ENCODE measurements at places on chromosomes 3 and 15.

GRCh38 chr3:26233374-26233773 is 389.2 kb upstream of the LRRC3B start:
- DNase-seq = no peak

DNA sequence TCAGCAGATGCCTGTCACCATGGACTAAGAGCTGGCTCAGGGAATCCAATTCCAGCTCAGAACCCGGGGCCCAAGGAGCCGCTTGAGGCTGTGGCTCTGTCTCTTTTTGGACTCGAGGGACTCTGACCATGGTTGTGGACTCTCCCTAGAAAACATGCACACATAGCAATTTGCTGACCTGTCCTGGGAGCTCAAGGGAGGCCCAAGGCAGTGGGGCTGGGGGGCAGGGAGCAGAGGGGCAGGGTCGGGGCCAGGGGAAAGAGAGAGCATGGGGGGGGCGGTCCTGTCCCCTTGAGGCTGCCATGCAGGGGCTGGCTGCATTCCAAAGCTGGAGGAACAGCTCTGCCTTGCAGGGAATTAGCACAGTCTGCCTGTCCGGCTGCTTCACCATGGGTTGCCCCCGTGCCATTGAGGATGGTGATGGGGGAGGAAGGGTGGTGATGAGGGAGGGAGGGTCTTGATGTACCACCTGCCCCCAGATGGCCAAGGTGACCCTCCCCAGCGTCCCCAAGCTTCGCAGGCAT is 190.1 kb downstream of the GOLGA6L6 start:
- DNase-seq = no peak

DNA sequence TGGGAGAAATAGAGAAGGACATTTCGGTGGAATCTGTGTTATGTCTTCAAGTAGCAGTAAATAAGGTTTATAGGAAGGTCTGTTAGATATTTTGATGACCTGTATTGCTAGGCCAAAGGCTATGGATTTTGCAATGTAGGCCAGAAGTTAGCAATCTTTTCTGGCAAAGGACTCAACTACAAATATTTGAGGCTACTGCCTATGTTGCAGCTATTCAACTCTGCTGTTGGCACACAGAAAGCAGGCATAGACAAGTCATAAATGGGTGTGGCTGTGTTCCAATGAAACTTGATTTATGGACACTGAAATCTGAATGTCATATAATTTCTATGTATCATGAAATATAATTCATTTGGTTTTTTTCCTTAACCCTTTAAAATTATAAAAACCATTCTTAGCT is 438.7 kb upstream of the C2CD4B start:
- DNase-seq = no peak

DNA sequence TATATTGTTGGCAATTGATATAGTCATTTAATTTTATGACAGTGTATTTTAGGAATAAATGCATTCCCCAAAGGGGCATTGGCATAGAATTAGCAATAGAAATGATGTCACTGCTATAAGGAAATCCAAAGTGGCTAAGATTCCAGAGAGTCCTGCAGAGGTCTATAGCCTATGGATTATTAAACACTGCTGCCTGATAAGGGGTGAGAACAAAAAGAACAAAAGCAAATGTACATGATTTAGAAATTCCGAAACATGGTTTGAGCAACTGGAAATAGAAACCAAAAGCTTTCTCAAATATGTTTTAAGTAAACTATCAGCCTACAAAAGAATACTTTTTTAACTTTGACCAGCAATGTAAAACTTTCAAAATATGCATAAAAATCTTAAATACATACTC is 280.1 kb upstream of the RASGRP1 start:
- no peak for DNase-seq

GRCh38 chr3:58693940-58694850 is 27.6 kb upstream of the FAM3D start:
- no peak for DNase-seq

- no peak for DNase-seq
These were observed 19.8 kb downstream of the CMTM7 start for GRCh38 chr3:32411442-32411841.

- no peak for DNase-seq
These were observed 75.4 kb upstream of the PLXNA1 start for GRCh38 chr3:126907557-126907956.

GRCh38 chr15:40241269-40242212 is 2.7 kb downstream of the PAK6 start:
- DNase-seq = no peak

GRCh38 chr3:23804441-23805209 is 1.1 kb upstream of the UBE2E1 start:
- no peak for DNase-seq

- no peak for DNase-seq
These were observed at the start of gene SOX14 for GRCh38 chr3:137764001-137764433. SOX14 (plus strand) TSS chr3:137764315; CDS start chr3:137764785, 470 bp downstream.

GRCh38 chr3:152269056-152269830 is 514 bp downstream of the MBNL1 start:
- DNase-seq = peak; percentile 89

GRCh38 chr3:38004415-38005075 is 14.0 kb downstream of the VILL start:
- DNase-seq = no peak

DNA sequence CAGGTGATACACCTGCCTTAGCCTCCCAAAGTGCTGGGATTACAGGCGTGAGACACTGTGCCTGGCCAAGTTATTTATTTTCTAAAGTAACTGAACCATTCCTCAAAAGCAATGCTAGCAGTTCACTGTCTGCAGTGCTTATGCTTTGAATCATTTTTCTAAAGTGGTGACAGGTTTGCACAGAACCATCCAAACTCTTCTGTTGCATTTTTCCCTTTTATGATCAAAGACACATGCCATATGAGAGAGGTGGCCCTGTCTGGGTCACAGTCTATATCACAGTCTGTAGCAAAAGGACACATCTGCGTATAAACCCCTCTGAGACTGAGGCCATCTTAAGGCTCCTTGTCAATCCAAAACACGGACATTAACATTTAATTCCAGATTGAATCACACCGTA is 17.2 kb downstream of the CDCP1 start:
- DNase-seq = no peak

DNA sequence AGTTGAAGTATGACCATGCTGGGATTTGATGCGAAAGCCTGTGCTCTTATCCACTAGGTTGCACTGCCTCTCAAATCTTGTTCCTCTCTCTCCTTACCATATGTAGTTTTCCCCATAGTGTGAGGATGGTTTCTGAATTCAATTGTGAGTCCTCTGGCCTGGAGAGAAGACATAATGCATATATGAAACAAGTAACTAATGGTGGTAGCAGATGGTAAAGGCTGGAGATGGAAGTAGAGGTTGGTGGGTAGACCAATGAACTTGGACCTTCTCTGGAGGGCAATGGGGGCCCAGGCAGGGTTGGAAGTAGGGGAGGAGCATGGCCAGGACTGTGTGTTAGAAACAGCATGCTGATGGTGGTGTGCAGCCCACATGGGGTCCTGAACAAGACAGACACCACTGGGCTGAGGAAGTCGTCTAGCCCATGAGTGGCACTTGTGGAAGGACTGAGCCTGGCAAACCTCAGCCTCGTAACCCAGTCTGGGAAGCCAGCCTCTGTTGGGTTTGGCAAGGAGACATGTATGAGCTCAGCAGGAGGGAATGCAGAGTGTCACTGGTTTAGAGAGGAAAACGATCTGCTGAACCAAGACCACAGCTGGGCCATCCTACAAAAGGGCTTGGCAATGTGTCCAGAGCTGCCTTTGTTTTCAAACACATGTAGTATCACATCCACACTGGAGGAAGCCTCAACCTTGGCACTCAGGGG is 18.5 kb upstream of the LMCD1 start:
- no peak for DNase-seq

DNA sequence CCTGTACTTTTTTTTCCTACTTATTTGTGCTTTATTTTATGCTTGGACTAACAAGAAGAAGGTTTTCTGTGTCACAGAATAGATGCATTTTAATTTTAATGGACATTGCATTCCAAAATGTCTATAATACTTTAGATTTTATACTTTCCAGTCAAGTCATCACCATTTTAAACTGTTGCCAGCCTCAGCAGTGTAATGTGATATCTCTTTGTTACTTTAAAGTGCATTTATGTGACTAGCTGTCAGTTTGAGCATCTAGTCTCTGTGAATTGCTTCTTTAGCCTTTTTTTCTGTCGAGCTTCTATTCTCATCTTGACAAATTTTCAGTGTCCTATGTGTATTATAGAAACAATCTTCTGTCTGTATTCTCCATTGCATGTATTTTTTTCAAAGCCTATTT is 511.4 kb upstream of the CBLB start:
- no peak for DNase-seq

GRCh38 chr3:31065765-31066164 is 171.3 kb upstream of the GADL1 start:
- no peak for DNase-seq

DNA sequence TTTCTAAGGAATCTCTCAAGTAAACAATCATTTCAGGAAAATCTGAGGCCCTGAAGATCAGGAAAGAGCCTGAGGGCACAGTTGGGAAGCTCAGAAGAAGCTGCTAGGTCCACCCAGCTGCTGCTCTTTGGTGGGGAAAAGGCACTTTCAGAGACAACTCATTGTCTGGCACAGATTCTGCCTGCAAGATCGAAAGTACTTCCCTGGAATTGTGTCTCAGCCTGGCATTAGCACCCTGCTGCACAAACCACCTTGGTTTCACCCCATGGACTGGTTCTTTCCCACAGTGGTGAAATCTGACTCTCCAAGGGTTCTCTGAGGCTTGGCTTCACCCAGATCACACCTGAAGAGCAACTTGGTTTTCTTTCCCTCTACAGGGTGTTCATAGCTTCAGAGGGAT is 18.7 kb downstream of the THRB start:
- no peak for DNase-seq

DNA sequence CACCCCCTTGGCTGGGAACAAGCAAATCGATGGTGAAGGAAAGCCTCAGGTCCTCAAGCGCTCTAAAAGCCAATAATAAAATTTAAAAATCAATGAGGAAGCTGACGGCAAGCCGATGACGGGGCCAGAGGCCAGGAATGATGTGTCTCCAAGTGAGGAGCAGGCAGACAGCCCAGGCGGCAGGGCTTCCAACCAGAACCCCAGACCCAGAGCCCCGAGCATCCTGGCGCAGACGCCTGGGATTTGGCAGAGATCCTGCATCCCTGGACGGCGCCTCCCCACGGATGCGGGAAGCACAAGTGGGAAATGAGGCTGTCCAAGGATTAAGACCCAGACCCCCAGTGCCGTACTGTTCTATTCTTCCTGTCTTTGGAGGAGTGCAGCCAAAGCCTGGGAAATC is 123.0 kb upstream of the PROK2 start:
- no peak for DNase-seq

- DNase-seq = no peak
These were observed 48.1 kb downstream of the ALCAM start for GRCh38 chr3:105414841-105415240.

DNA sequence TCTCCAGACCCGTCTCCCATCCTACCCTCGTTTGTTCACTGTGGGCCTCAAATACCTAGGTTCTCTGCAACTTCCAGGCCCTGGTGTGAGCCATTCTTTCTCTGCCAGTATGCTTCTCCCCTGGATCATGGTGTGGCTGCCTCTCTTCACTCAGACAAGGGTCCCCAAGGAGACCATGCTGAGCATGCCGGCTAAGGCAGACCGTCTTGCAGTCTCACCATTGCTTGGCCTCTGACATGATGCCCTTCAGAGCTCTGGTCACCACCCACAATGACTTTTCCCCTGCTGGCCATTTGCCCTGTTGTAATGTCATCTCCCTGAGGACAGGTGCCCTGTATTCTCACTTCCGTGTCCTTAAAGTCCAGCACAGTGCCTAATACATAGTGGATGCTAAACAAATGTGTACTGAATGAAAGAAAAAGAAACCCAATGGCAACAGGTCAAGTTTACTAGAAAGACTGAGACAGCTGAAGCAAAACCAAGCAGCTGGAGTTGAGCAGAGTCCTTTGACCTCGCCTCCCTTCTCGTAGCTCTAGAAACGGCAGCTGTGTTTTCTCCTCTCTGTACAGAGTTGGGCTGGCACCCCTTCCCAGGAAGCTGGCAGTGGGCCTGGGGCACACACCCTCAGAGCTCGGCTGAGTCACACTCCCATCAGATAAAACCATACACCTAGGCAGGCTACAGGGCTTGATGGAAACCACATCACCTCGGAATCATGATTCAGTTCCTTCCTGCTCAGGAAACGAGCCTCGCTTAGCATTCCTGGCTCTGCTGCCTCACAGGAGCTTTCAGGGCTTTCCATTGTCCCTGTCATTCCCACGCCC is 8.6 kb downstream of the TLR9 start:
- DNase-seq = no peak

DNA sequence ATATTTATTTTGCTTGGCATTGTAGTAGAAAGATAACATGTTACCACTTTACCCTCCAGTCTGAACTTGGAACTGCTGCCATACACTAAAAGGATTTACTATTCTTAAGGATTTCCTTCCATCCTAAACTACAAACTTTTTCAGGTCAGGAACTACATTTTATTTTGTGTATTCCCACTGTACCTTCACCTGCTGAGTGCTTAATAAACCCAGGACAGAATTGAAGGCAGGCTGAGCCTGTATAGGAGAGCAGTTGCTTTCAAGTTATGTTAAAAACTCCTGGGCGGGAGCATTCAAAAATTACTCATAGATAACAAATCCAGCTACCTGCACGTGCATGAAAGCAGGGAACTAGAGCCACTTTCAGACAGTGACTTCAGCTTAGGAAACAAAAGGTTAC is 58.3 kb downstream of the CACNA1D start:
- no peak for DNase-seq

DNA sequence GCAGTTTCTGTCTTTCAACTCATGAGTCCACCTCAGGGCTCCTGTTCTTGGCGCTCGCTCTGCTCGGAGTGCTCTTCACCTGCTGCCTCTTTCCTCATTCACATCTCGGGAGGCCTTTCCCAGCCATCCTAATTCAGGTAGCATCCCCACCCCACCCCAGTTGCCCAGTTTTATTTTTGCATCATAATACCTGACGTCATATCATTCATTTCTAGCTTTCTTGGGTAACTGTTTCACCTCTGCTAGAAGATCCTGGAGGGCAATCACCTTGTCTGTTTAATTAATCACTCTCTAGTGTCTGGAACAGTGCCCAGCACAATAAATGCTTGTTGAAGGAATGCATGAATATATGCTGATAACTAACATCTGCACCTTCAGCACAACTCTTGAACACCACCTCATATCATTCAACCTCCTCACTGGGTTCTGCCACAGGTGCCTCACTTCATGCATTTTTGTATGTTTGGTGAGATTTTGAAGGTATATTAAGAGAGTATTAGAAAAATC is 7.6 kb downstream of the NUSAP1 start:
- no peak for DNase-seq

DNA sequence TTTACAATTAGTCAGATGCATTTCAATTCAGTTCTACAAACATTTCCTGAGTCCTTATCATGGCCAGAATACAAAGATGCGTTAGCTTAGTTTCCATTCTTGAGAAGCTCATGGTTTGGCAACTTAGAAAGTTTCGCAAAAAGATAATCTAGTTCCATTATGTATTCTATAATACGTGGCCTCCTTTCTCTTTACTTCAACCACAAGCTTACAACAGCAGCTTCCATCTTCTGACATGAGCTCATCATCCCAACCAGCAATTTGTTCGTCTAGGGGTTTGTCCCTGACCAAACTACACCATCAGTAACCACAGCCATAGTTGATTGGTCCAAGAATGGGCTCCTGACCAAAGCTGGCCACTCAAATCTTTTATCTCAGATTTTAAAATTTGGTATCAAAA is 267.6 kb upstream of the TBC1D5 start:
- no peak for DNase-seq
